ENCODE measurements at places on chromosomes 4 and X. TPM values are rescaled to one million over a fixed set of nuclear protein-coding genes. Genes with fewer than 3 reads are reported as not detected.

Gene IL9R
- total RNA-seq: not detected

Gene EPHA5
- under 0.01 TPM for total RNA-seq

Gene CYTL1
- 4.6 TPM for total RNA-seq

Gene TMEM144
- 2.4 TPM for total RNA-seq

Gene TRAM1L1
- 0.65 TPM for total RNA-seq

Gene NAT8L
- total RNA-seq: under 0.01 TPM

Gene UGT2B11
- not detected for total RNA-seq

Gene KLHL4
- 51.8 TPM for total RNA-seq

Gene PRPS2
- 9.9 TPM for total RNA-seq

Gene CITED1
- total RNA-seq: under 0.01 TPM

Gene SAGE1
- total RNA-seq: not detected

Gene PAGE2
- total RNA-seq: not detected

Gene ADAMTS3
- 0.40 TPM for total RNA-seq

Gene ZDHHC15
- not detected for total RNA-seq
